ENCODE measurements at places on chromosomes 5 and 9.

DNA sequence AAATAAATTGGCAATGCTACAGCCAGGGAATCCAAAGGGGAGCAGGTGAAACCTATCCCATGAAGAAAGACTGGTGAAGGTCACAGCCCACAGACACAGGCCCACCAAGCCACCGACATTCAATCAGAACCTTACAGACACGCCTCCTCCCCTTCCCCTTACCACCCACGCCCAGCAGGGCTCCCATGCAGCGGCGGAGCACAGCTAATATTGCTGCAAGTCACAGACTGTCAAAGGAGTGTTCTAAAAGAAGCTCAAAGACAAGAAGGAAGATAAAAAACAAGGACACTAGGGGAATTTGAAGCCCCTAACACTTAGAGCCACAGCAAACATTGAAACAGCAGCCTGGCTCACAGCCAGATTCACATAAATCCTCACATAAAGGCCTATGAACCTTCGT, 91.2 kb downstream of the MED10 start:
- no peak for DNase-seq

- DNase-seq = no peak
Observed at GRCh38 chr5:115842952-115843351, 1.2 kb downstream of the AP3S1 start.

DNA sequence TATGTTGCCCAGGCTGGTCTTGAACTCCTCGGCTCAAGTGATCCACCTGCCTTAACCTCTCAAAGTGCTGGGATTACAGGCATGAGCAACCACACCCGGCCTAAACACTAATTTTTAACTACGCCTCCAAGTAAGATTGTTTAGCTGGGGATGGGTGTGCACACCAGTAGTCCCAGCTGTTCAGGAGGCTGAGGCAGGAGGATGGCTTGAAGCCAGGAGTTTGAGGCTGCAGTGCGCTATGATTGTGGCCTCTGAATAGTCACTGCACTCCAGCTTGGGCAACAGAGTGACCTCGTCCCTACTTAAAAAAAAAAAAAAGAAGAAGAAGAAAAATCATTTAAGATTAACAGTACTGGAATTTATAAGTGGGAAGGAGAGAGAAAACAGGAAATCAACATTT, 90.8 kb upstream of the NR5A1 start:
- no peak for DNase-seq

GRCh38 chr5:112401924-112402323, 17.2 kb downstream of the EPB41L4A start:
- DNase-seq = no peak

- DNase-seq = no peak
Observed at GRCh38 chr5:5154733-5155132, 14.6 kb downstream of the ADAMTS16 start.

DNA sequence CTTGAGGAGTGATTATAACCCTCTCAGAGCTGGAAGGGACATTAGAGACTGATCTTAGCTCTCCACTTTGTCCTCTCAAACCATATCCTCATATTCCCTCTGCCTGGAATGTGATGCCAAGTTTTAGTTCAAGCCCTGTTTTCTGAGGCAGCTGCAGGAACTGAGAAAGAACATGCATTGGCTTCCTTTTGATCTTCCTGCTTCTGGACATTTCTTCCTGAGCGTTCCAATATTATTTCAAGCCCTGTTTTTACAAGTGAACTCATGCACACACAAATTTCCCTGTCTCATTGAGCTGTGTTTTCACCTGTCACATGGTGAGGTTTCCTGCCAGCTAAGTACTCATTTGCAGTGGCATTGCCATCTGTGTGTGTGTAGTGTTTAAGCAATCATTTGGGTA, 17.0 kb downstream of the FOCAD start:
- DNase-seq = no peak

DNA sequence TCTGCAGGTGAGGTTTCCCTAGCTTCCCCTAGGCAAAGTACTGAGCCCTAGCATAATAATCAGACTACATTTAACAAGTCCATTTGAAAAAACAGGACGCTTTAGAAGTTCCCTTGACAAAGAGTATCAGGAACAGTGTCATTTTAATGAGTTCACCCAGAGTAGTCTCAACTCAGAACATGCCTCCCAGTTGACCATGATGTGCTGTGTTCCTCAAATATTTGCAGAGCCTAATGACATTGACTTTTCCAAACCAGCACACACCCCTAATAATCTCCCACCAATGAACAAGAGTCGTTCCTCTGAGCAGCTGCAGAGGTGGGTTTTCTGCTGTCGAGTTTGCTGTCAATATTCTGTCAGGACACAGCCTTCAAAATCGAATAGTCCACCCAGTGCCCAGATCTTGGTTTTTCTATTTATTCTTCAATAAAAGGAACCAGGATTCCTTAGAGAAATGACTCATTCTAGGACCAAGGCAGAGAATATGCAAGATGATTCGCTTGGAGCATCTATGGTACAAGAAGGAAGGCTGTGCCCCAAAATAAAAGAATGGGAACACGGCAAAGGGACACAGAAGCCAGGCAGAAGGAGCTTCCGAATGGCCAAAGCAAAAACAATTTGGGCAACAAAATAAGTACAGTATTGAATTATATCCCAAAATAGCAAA, 57.6 kb downstream of the OTULIN start:
- DNase-seq = no peak

- DNase-seq = peak; percentile 77
Observed at GRCh38 chr5:150544611-150545219, 36.8 kb downstream of the NDST1 start.

GRCh38 chr9:130995086-130996011, 13.6 kb upstream of the LAMC3 start:
- DNase-seq = peak; percentile 63

DNA sequence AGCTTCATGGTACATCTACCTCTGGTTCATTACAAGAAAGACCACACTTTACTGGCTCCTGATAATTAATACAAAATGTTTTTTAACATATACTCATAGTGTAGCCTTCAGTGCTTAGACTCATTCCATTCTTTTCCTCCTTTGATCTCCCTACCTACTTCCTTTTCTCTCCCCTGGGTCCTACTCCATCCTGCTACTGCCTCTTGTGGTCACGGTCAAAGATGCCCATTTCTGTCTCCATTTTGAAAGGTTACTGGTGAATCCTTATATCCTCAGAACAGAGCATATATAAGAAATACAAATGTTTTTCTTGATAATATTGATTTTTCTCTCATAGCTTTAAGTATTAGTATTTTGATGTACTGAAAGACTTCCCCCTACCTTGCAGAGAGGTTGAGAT, 375.9 kb downstream of the ARRDC3 start:
- no peak for DNase-seq

- DNase-seq = peak; percentile 28
Observed at GRCh38 chr5:124195411-124195810, 551.0 kb downstream of the ZNF608 start.

DNA sequence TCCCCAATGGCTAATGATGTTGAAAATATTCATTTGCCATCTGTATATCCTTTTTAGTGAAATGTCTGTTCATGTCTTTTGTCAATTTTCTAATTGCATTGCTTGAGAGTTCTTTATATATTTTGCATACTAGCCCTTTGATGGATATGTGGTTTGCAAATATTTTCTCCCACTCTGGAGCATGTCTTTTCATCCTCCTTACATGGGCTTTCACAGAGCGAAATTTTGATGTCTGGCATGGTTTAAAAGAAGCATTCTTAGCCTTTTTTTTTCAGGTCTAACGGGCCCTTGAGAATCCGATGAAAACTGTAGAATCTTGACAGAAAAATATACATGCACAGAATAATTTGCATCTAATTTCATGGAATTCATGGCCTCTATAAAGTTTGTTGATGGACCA, 44.7 kb downstream of the ARHGEF28 start:
- no peak for DNase-seq

DNA sequence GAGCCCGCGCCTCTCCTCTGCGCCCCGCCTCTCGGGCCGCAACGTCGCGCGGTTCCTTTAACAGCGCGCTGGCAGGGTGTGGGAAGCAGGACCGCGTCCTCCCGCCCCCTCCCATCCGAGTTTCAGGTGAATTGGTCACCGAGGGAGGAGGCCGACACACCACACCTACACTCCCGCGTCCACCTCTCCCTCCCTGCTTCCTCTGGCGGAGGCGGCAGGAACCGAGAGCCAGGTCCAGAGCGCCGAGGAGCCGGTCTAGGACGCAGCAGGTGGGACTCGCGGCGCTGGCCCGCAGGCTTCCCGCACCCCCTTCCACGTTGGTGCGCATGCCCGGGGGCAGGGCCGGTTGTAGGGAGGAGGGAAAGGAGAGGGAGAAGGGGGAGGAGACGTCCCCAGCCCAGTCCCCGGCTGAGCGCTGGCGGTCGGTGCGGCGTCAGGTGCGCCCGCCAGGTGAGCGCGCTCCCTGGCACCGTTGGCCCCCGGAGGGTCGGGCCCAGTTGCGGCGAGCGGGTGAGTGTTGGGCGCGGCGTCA, at the start of gene OCLN:
Gene OCLN, plus strand, starts transcription at position 400 of the 532 bp plus-strand sequence. CDS start 11,455 bp downstream, outside the sequence.
- peak; percentile 26 for DNase-seq

GRCh38 chr9:21154018-21154608, 12.3 kb downstream of the IFNA21 start:
- no peak for DNase-seq

GRCh38 chr5:77719666-77720363, 56.3 kb downstream of the TBCA start:
- no peak for DNase-seq

- no peak for DNase-seq
Observed at GRCh38 chr9:84057662-84058061, 77.1 kb downstream of the RMI1 start.

- no peak for DNase-seq
Observed at GRCh38 chr9:137085920-137086530, 760 bp upstream of the MAN1B1 start.

DNA sequence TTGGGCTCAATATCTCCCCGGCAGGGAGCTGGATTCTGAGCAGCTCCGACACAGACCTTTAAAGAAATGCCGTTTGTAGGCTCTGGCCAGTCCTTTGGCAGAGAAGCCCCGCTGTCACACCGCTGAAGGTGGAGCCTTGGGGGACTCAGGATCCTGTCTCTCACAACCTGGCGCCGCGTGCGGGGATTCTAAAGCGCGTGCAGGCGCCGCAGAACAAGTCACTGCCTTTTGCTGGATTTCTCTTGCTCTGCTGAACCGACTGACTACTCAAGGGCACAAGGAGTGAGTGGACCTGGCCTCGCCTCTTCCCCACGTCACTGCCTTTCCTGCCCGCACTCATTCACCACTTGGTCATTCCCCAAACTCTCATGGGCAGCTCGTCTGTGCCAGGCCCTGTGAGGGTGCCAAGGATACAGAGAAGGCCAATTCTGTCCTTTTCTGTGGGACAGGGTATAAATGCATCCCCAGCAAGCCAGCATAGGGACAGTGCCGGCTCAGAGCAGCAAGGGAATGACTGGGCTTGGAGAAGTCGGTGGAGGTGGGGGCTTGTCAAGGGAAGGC, 69.3 kb downstream of the CRB2 start:
- DNase-seq = no peak

GRCh38 chr5:139065306-139065705, 132.9 kb downstream of the SIL1 start:
- DNase-seq = no peak

DNA sequence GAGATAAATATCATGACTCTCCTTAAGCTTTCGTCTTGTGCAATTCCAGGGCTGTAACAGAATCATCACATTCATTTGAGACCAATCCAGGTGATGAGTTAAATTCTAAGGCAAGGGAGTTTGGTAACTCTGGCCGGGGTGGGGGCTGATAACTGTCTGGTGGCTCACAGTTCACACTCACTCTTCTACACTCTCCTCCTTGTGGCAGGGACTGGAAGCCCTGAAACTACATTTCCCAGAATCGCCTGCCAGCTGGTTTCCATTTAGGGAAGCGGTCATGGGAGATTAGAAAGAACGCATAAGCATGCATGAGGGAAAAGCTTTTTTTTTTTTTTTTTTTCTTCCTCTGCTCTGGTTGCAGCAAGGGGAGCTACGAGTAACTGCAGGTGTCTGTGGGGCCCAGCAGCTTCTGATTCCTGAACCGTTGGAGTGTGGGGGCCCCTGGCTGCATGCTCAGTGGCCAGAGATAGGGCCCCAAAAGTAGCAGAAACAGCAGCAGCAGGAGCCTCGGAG, 154.8 kb upstream of the TBC1D2 start:
- DNase-seq = peak; percentile 22

- no peak for DNase-seq
Observed at GRCh38 chr5:66629446-66629845, 33.3 kb downstream of the MAST4 start.

Measured in SK-N-DZ (cell line).